ENCODE measurements at places on chromosomes 1 and 21. TPM values are rescaled to one million over a fixed set of nuclear protein-coding genes. Genes with fewer than 3 reads are reported as not detected.

Gene ZNF678
- 12.1 TPM for total RNA-seq

Gene GJA9
- total RNA-seq: not detected

Gene TSTD1
- total RNA-seq: 0.82 TPM

Gene NBPF11
- 4.2 TPM for total RNA-seq

Gene CCDC17
- total RNA-seq: 1.9 TPM

Gene CDC42BPA
- 83.6 TPM for total RNA-seq

Gene TMOD4
- not detected for total RNA-seq

Gene KCND3
- not detected for total RNA-seq

Gene GNG4
- not detected for total RNA-seq

Gene LENEP
- total RNA-seq: not detected

Gene C2CD4D
- total RNA-seq: not detected

Gene MARK1
- 3.1 TPM for total RNA-seq

Gene OR2T3
- not detected for total RNA-seq

Gene FAM78B
- not detected for total RNA-seq

Gene RPE65
- total RNA-seq: not detected

- no peak for DNase-seq
These were observed 84.8 kb downstream of the KCND3 start for GRCh38 chr1:111904478-111905218.

GRCh38 chr1:68453060-68453670 is 3.4 kb upstream of the RPE65 start:
- DNase-seq: no peak

DNA sequence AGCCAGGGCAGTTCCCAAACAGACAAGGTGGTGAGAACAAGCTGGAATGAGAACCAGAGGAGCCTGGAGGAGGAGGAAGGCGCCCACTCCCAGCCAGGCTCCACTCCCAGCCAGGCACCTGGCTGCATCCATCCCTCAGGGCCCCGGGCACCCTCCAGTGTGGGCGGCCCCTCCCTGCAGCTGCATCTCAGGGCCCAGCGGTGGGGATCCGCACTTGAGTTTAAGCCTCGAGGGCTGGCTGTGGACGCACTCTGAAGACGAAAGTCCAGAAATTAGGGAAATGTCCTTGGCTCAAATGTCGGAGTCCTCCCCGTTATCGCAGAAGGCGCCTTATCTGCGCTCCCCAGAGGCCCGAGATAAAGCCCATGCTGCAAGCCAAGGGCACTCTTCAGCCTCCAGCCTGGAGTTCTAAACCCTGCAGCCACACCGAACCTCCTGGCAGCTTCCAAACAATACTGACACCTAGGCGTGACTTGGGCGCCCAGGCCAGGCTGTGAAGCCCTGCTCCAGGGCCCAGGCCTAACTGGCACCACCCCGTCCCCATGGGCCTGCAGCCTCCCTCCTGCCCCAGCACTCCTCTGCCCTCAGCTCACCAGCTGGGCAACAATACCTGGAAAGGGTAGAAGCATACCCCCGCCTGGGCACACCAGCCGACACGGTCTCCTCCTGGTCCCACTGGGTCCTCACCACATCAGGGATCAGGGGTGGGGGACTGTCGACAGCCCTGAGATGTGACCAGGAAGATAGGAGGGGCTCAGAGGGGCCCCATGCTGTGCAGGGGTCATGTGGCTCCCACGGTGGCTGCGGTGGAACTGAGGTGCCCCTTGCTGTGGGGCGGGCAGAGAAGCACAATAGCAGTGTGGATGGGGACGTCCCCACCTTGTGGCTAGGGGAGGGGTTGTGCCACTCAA is 184.8 kb upstream of the VAMP3 start:
- no peak for DNase-seq

DNA sequence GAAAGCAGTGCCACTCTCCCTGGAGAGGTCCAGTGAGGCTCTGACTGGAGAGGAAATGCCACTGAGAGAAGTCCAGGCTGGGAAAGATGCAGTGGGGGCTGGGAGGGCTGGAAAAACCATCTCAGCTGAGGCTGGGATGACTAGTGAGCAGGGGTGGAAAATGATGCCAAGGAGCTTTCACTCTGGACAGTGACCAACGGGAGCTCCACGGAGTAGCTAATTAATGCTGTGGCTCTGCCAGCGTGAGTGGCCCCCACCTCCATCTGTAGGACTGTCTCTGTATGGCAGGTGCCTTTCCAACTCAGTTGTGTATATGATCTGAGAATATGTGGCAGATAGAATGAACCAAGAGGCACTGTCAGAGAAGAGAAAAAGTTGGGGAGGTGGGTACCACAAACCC is 86.7 kb downstream of the DDX20 start:
- DNase-seq: no peak

GRCh38 chr21:37796011-37796410 is 120.2 kb downstream of the KCNJ6 start:
- DNase-seq: no peak

- no peak for DNase-seq
These were observed 146.1 kb downstream of the SIPA1L2 start for GRCh38 chr1:232483826-232484225.

DNA sequence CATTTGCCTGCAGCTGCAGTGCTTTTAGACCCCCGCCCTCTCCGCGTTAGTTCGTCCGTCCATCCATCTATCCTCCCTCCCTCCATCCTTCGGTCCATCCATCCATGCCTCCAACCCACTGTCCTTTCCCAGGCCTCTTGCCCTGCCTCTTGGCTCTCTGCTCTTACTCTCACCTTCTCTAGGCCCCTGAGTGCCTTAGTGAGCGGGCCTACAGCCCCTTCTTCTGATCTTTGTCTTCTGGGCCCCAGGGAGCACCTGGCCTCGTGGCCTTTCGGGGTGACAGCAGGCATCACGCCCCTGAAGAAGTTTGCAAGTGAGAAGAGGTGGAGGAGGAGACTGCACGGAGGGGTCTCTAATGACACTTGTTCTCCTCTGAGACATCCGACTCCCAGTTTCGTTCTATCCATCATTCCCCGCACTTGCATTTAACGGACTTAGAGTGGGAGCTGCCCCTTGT is 842 bp downstream of the ATXN7L2 start:
- DNase-seq: no peak

DNA sequence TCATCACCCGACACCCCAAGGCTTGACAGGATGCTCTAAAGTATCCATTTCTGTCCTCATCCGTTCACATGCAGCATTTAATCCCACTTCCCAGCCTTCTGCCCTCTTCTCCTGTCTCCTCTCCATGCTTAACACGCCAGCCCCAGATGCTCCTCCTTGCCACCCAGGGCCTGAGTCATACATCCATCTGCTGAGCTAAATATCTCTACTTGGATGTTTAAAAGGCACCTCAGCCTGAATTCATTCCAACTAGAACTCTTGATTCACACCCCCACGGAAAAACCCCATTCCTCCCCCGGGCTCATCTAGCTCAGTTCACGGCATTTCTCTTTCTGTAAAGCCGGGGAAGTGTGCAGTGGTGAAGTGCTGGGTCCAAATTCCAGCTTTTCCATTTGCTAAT is 27.7 kb downstream of the TEX35 start:
- no peak for DNase-seq

DNA sequence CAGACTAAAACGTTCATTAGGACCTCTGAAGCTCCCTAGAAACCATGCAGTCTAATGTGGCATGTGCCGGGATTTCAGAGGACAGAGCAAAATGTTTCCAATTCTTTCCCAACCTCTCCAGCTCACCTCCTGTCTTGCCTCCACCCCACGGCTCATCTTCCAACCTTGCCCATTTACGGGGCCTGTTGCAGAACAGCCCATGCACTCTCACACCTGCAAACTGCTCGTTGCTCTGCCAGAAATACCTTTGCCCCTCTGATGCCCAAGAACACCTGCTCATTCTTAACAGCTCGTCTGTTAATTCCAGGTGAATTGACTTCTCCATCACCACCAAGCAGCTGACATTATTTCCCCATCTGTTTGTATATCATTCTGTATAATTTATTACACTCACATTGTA is 53.9 kb upstream of the LBR start:
- no peak for DNase-seq

DNA sequence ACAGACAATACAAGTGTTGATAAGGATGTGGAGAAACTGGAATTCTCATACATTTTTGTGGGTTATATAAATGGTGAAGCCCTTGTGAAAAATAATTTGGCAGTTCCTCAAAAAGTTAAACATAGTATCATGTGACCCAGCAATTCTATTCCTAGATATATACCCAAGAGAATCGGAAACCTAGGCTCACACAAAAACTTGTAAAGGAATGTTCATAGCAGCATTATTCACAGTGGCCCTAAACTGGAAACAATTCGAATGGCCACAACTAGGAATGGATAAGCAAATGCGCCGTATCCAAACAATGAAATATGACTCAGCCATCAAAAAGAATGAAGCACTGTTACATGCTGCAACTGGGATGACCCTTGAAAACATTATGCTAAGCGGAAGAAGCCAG is 3.9 kb upstream of the CD247 start:
- DNase-seq: no peak

DNA sequence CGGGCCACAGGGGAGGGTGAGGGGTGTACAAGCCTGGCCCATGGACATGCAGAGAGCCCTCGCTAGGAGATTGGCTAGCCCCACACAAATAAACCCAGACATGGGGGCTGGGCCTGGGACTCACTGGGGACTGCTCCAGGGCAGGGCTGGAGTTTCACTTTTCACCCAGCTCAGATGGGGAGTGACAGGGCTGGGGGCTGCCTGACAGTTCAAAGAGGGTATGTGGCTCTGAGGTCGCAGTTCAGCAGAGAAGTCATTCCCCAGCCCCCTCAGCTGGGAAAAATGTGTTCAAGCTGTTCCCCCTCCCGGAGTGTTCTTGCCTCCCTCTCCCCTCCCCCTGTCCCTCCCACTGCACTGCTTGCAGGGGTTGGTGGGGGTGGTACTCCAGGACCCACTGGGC is 277.1 kb downstream of the TRABD2B start:
- DNase-seq: no peak

DNA sequence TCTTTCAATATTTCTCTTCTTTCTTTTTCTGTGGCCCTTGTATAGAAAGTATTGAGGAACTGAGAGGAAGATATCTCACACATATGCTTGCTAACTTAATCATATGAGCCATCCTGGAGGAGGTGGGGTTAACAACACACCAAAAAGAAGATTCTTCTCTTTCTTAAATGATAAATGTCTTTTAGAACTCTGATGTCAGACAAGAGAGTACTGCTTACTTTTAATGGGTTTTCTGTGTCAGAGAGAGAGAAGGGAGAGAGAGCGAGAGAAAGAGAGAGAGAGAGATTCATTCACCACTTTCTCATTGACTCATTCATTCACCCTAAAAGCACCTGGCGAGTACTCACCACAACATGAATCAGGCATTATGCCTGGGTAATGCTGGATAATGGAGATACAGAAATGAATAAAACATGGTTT is 250.3 kb upstream of the SGIP1 start:
- no peak for DNase-seq

- no peak for DNase-seq
These were observed 44.3 kb upstream of the CCDC27 start for GRCh38 chr1:3707939-3708328.

DNA sequence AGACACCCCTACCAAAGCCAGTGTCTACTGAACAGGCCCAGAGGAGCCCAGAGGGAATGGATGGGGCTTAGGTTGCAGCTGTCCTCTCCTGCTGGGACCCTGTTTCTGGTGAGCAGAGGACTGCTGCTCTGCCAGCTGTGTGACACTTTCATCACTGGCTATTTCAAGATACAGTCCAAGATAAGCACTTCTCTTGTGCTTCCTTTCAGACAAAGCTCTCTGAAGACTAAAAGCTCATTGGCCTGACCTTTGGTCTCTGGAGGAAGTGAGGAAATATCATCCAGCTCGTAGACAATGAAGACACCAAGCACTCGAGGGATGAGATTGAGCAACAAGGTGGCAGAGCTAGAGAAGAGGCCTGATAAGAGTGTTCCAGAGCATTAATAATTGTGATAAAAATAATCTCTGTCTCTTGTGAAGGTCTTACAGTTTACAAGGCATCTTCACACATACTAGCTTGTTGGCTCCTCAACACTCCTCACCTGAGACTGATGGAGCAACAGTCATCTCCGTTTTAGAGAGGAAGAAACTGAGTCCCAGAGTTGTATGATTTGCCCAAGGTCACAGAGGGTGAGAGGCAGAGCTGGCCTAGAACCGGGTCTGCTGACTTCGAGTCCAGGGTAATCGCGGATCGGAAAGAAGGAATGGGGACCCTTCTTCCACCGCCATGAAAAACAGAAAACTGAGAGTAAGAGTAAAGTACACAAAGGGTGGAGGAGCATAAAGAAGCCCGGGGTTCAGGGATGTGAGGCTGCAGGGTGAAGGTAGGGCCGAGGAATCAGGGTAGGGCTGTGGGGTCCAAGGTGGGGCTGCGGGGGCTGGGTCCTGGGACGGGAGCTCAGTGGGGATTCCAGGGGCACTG is 666 bp downstream of the PAFAH2 start:
- no peak for DNase-seq
